ENCODE measurements at places on chromosomes 6 and 20.

DNA sequence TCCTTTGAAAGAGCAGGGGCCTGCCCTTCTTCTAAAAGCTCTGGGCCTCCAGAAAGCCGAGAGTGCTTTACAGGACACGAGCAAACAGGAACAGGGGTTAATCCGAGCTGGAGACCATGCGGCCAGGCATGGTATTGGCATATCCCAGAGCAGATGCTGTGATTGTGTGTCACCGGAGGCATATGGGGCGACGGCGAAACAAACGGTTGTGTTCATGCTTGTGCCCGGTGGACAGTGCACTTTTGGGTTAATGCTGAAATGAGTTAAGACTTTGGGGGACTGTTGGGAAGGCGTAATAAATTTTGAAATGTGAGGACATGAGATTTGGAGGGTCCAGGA lies 1088.7 kb upstream of the DEFB115 start:
- no peak for DNase-seq

DNA sequence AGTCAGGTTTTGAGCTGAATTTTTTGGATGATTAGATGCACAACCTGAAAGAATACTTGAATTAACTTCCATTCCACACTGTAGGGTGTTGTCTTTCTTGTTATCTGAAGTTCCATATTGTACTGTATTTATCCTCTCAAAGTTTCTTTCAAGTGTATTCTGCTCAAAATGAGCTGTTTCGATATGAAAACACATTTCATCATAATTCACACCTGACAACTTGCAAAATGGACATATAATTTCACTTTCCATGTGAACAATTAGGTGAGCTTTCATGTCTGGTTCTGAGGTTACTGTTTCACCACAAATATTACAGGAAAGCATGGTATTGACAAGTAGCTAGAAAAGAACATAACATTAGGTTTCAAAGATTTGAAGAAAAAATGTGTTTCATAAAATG lies 1.7 kb downstream of the ZUP1 start:
- no peak for DNase-seq

GRCh38 chr20:61679473-61679872 lies 386.2 kb downstream of the TAF4 start:
- no peak for DNase-seq

DNA sequence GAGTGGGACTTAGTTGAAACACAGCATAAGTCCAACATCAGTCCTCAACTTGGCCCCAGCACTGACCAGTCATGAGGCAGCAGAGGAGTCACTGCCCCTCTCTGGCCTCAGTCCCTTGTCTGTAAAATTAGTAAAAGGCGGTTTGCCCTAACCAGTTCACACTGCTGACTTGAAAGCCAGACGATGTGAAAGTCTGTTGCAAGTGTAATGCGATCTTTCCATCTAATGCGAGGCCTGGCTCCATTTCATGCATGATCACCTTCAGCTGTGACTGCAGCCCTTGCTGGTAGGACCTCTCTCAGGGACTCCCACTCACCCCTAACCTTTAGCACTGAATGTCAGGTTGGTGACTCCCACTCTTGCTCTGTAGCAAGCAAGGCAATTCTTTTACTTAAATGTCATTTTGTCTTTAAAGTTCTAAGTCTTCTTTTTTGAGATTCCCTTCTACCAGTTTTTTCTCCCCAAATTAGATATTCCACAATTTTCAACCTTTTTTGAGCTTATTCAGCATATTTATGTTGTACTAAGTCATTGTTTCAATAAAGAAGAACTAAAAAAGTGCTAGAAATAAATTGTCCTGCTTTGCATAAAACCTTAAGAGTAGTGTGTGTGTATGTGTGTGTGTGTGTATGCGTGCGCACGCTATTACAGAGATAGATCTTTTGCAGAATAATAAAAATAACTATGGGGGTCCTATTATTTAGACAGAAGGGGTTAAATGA lies 245.5 kb downstream of the PACRG start:
- DNase-seq, result no peak

- no peak for DNase-seq
These were observed 46.3 kb downstream of the UNC5CL start for GRCh38 chr6:40992746-40993145.
